Activated CD8-positive, alpha-beta memory T cell treated with anti-CD3 and anti-CD28 coated beads for 48 hours (primary cell): ENCODE measurements at places on chromosomes 16 and 17.
A peak's percentile ranks its signal among the peaks of the same experiment; 100 is the strongest.

- peak; percentile 34 for DNase-seq
Observed at GRCh38 chr16:30472328-30472942, at the start of gene ITGAL. TSS of gene ITGAL (plus strand) at chr16:30472742. CDS start at chr16:30472838, 96 bp downstream.

- peak; percentile 52 for DNase-seq
Observed at GRCh38 chr17:42067371-42068091, 17.1 kb upstream of the C17orf113 start.

GRCh38 chr17:14197057-14197456 is 39.6 kb downstream of the CDRT15 start:
- DNase-seq = no peak

GRCh38 chr16:20846551-20846950 is 40.2 kb downstream of the REXO5 start:
- no peak for DNase-seq

DNA sequence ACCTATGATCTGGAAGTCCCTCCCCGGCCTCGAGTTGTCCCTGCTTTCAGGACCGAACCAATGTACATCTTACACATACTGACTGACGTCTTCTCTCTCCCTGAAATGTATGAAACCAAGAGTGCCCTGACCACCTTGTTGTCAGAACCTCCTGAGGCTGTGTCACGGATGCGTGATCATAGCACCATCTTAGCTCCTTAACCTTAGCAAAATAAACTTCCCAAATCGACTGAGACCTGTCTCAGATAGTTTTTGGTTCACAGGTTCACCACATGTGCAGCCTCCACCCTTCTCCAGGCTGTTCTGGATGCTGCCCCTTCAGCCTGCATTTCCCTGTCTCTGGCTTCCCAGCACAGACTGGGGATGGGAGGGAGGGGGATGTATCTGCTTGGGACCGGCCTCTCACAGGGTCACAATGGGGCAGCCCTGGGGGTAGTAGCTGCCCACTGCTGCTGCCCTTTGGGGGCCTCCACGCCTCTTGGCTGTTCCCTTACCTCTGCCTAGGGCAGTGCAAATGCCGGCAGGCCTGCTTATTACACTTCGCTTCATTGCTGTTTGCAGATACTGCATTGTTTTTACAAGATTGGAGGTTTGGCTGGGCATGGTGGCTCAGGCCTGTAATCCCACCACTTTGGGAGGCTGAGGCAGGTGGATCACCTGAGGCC is 69.8 kb downstream of the NT5M start:
- no peak for DNase-seq

- DNase-seq = no peak
Observed at GRCh38 chr17:48734333-48735061, 5.9 kb upstream of the HOXB13 start.

GRCh38 chr17:39628655-39629493 is 2.1 kb downstream of the PPP1R1B start:
- DNase-seq = no peak

DNA sequence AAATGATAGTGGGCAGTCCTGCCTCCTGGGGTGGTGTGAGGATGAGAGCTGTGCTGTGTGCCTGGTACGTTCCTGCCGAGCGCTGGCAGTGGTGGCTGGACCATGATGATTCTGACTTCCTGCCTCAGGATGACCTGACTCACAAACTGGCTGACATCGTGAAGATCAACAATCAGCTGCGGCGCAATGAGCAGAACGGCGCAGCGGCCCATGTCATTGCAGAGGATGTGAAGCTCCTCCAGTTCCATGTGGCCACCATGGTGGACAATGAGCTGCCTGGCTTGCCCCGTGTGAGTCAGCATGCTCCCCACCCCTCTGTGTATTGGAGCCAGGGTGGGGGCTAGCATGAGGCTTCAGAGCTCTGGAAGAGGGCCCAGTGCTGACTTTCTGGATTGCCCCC is 13.1 kb downstream of the POLR2A start:
- no peak for DNase-seq

DNA sequence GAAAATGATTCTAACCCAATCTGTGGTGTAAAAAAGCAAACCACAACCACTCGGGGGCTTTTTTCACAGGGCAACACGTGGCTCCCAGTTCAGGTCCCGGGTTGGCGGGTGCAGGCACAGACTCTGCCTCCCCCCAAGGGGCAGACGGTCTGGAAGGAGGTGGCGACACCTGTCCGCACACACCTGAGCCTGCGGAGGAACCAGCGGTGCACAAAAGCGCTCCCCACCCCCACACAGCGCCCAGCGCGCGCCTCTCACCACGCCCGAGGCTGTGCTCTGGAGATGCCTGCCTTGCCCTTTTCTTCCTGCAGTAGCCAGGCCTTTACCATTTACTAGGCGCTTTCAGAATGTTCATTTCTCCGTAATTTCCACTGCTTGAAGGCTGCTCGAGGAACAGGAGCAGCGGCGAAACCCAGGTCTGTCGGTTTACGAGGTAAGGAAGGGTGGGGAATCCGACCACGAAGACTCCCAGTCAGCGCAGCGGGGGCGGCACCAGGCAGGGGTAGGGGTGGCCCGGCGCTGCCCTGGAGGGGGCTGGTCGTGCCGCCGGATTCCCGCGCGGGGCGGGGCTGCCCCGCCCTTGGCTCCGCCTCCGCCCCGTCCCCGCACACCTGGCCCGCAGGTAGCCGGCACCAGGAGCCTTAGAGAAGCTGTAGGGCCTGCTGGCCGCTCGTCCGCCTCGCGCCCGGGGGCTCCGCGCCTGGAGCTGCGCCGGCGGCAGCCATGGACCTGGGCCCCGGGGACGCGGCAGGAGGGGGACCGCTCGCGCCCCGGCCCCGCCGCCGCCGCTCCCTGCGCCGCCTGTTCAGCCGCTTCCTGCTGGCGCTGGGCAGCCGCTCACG is at the start of gene USP43:
Gene USP43, plus strand, starts transcription at position 608 of the 842 bp plus-strand sequence. Its CDS starts 116 bp downstream, at position 724.
- DNase-seq = no peak

DNA sequence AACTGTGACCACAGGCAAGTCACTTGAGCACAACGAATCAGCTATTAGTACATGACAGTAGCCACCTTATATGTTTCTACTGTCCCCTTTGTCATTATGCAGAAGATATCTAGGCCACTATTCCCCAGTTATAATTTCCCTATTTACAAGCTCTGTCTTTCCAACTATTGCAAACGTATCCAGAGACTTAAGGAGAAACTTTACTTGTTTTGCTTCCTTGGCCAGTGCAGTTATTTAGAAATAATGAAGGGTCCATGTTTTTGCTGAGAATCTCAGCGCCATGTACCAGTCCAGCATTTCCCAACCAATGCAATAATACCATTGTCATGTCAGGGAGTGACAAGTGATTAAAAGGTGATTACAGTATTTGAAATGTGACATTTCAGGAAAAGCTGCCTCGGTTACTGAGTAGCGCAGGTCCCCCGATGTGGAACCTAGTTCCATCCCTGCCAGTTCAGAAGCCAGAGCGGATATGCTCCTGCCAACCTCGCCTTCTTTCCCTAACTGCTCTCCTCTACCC is 743 bp downstream of the ZNF624 start:
- no peak for DNase-seq

DNA sequence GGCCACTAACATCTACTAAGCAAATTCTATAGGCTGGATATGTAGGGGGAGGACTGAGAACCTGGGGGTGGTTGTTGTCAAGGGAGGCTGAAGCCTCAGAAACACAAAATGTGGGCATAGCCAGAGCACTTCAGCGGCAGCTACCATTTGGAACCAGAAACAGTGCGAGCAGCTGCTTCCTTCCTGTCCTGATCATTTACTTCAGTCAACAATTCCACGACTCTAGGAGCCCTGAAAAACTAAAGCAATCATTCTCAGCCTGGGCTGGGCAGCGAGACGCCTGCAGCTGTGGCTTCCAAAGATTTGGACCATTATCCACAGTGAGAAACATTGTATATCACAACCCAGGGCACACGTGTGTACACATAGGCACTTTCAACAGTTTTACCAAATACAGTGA is 93.9 kb upstream of the WSCD1 start:
- DNase-seq = no peak

DNA sequence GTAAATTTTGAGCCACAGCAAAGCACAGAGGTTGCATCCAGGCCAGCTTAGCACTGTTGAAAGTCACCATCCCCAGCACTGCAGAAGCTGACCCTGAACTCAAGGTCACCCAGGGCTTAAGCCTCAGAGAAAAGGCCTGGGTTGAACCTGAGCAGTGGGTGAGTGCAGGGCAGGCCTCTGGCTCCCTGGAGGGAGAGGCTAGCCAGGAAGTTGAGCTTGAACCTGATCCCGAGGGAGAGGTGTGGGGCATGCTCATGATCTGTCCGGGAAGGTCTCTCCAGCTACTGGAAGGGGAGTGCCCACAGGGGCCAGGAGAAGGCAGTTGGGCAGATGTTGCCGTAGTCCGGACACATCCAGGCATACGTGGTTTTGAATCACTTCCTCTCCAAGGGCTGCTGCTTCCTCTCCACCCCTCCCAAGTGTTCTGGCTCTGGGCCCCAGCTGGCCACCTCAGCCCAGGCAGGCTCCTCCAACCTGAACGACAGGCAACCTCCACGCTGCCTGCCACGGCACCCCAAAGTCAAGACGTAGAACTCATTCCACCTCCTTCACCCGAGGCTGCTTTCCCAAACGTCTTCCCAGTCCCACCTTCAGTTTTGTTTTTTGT is 18.4 kb downstream of the CARHSP1 start:
- no peak for DNase-seq

- DNase-seq = no peak
Observed at GRCh38 chr16:48125888-48126287, 29.9 kb downstream of the ABCC12 start.

GRCh38 chr16:11556945-11557720 is 29.6 kb downstream of the LITAF start:
- DNase-seq = no peak

GRCh38 chr17:330993-331701 is 21.5 kb downstream of the RPH3AL start:
- no peak for DNase-seq

- no peak for DNase-seq
Observed at GRCh38 chr16:14121872-14122271, 50.8 kb downstream of the MRTFB start.

DNA sequence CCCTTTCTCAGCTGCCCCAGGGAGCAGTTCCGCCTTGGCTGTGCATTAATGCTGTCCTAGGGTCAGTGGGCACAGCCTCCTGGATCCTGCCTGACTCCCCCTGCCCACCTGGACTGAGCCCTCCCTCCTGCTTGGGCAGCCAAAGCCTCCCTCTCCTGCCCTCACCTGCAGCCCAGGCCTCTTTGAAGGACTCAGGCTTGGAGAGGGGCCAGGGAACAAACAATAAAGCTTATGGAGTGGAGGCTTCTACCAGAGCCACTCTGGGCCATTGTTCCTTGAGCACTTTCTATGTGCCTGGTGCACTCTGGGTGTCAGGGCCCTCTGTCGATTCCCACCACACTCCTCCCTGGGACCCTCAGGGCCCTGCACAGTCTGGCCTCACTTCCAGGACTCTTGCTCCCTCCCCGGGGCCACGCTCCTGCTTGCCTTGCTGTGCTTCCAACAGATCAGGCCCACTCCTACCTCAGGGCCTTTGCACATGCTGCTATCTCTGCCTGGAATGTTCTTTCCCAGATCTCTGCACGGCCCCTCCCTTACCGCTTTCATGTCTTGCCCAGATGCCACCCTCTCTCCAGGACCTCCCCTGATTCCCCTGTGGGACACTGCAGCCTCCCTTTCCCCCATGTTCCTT is 5.0 kb downstream of the KCNJ12 start:
- no peak for DNase-seq

DNA sequence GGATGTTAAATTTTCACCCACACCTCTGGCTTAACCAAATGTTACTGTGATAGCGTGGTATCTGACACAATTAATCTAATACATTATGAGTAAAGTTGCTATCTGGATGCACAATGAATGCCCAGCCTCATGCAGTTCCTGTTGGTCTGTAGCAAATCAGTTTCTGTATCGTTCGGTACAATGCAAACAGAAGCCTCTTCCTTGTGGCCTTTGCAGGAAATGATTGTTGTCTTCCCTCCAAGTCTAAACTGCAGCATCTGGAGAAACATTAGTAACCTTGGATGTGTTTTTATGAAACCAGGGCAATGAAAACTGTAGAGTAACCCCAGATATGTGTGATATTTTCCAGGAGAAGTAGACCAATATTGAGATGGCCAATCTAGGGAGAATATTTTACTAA is 46.8 kb downstream of the CYB561 start:
- DNase-seq = no peak

DNA sequence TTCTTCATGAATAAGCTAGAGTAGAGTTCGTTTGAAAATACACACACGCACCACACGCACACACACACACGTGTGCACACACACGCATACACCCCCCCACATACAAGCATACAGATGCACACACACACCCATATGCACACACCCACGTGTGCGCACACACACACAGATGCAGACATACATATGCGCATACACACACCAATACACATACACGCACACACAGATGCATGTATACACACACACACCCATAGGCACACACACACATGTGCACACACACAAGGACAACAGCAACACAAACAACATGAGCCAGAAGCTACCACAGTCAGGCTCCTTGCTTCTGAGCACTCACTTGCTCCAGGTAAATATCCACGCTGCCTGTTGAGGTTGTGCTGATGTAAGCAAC is 5.1 kb downstream of the IFT140 start:
- no peak for DNase-seq

GRCh38 chr17:31329221-31329620 is 7.8 kb upstream of the EVI2A start:
- no peak for DNase-seq

DNA sequence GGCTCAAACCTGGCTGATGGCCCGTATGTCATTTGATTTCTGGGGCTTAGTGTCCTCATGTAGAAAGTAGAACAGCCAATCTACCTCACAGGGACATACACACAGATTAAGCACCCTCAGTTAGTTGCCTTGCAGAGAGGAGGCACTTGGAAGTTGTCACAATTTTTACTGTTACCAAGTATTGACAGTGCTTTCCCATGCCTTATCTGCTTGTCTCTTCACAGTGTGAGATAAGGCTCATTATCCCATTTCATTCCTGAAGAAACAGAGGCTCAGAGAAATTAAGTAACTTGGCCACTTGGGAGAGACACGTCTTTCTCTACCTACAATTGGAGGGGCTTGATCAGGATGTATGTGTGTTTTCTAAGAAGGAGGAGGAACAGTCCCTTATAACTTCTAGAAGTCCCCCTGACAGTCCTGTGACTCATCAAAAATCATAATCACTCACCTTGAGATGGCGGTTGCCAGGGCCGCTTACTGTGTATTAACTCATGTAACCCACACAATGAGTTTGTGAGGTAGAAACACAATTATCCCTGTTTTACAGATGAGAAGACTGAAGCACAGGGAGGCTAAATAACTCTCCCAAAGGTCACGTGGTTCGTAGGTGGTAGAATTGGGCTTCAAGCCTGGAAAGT is 56.9 kb upstream of the LHX1 start:
- no peak for DNase-seq

DNA sequence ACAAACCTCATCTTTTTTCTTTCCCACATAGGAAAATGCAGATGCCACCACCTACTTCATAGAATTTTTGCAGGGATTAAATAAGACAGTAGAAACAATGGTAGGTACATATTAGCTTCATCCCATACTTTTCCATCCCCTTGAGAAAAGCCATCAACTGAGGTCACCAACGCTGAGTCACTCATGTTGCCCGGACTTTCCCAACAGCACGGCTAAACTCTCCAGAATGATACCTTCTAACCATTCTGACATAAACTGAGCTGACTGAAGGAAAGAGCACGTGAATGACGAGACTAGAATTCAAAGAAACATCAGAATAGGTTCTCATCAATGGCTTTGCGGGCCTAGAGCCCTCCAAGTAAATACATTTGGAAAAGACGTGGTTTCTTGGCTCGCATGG is 146.0 kb upstream of the RCVRN start:
- no peak for DNase-seq

GRCh38 chr16:54774768-54775167 is 155.9 kb upstream of the IRX5 start:
- no peak for DNase-seq
